ENCODE measurements at places on chromosomes 5 and 9.

DNA sequence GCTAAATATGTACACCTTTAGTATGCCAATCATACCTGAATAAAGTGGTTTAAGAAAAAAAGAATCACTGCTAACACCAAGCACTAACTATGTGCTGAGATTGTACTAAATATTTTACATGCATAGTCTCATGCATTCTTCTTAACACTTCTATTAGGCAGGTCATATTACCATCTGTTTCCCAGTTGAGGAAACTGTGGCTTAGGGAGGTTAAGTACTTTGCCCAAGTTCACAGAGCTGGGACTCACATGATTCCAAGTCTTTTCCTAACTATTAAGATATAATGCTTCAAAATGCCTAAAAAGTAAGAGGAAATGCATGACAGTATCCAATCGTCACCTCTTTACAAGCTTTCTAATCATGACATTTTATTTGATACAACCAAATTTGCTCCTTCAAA is 69.2 kb upstream of the PLPP6 start:
- no peak for DNase-seq

GRCh38 chr9:12095931-12096330 is 597.3 kb upstream of the TYRP1 start:
- DNase-seq, result no peak

DNA sequence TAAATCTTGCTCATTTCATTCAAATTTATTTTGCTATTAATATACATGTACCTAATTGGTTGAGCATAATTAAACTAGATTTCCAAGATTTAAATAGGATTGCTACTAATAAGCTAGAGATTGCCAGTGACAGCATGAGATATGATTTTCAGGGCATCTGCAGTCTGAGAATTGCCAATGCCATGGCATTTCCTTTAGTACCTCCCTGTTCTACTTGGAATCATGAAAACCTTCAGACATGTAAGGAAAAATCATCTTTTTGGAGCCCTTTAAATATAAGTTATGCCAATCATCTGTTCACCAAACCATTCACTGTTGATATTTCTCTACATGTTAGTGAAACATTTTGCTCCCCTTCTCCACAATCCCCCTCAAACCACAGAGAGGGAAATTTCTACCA is 691.4 kb downstream of the DNAH5 start:
- no peak for DNase-seq

- no peak for DNase-seq
Measured at GRCh38 chr5:61071526-61071925, 90.7 kb downstream of the SMIM15 start.

DNA sequence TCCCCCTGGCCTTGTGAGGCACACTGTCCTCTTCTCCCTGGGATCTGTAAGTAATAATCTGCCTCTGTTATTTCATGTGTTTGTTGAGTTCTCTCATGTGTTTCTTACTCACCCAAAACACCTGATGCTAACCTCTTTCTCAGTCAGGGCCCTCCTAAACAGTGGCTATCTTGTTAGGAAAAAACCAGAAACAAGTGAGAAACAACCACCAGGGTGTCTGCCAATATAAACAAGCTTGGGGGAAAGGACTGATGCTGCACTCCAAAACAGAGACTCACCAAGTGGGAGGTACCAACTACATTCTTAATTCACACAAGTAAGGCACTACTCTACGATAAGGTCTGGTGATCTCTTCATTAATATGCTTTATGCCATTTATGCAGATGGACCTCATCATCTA is 564.4 kb downstream of the SEMA5A start:
- no peak for DNase-seq

- DNase-seq, result no peak
Measured at GRCh38 chr5:10903786-10904560, 142.9 kb upstream of the DAP start.

- no peak for DNase-seq
Measured at GRCh38 chr5:76290321-76290757, 112.7 kb upstream of the IQGAP2 start.

GRCh38 chr5:149140197-149141002 is 893 bp upstream of the ABLIM3 start:
- no peak for DNase-seq

DNA sequence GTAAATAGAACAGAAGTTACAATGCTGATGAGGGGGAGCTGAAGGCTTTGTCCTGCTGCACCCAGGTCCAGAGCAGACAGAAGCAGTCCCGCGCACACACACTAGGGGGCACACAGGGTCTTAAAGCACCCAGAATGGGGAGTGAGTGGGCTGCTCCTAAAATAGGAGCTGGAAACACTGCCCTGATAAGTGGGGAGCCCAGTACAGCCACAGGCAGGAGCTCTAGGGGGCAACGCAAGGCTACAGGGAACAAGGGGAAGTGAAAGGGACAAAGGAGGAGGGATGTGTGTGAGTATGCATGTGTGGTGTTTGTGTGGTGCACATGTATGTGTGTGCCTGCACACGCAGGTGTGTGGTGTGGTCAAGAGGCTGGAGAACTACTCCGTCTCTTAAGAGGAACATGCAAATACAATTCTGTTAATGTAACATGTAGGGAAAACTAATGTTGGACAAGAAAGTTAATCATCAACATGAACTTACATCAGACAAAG is 191.5 kb downstream of the ROR2 start:
- DNase-seq, result peak; percentile 11

DNA sequence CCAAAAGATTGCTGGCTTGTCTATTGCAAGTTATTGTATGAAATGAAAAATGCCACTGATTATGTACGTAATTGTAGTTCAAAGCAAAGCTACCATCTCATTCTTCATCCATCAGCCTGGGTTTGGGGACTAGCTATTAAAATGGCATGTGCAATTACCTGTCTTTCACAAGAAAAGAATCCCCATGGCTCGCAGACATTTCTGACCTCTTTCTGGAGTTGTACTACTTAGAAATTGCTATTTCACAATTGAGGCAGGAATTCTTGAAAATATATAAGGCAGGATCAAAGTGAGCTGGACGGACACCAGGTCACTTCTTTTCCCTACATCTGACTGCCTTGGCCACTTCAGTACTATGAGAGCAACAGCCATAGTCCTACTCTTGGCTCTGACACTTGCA is at the start of gene SPINK9:
TSS of gene SPINK9 (plus strand) at position 301 of the 400 bp plus-strand sequence. CDS start at position 356, 55 bp downstream.
- DNase-seq, result no peak

- DNase-seq, result no peak
Measured at GRCh38 chr5:80655231-80655774, 520 bp upstream of the DHFR start.

GRCh38 chr5:149473441-149473840 is 77.8 kb downstream of the CSNK1A1 start:
- no peak for DNase-seq

- no peak for DNase-seq
Measured at GRCh38 chr9:77176686-77177142, 620 bp upstream of the VPS13A start.

DNA sequence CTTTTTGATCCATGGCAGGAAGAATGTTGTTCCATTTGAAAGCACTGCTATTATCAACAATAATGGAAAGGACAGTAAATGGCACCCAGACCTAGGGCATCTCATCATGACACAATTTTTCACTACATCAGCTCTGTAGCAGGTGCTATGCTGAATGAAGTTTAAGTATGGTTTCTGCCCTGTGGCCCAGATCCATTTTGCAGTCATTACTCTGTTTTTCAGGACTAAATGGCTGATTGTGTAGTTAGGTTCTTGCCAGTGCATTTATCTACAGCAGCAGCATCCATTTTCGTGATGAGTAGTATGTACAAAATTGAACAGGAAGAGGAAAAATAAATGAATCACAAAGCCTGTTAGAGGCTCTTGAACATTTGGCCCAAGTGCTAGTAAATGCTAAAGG is 270.5 kb upstream of the CD180 start:
- no peak for DNase-seq

- no peak for DNase-seq
Measured at GRCh38 chr9:120214332-120214731, 365.6 kb downstream of the CDK5RAP2 start.

GRCh38 chr5:85140471-85140870 is 755.8 kb upstream of the EDIL3 start:
- DNase-seq, result no peak

GRCh38 chr5:109644829-109645228 is 44.9 kb upstream of the MAN2A1 start:
- DNase-seq, result no peak

- DNase-seq, result no peak
Measured at GRCh38 chr5:159503236-159503635, 172.9 kb upstream of the IL12B start.

DNA sequence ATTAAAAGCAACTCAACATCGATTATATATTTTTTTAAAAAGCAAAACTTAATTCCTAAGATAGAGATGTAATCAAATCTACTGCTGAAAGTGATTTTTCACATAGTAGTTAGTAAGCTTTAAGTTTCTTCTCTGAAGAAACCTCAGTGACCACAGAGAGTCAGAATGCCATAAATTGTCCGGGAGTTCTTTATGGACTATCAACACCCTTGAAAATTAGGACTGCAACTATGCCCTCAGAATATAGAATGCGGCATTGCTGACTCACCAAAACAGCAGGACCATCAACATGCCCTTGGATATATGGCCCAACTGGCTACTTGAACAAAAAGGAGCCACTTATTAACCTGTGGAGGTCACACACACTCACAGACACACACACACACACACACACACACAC is 228.9 kb upstream of the SNX2 start:
- no peak for DNase-seq

DNA sequence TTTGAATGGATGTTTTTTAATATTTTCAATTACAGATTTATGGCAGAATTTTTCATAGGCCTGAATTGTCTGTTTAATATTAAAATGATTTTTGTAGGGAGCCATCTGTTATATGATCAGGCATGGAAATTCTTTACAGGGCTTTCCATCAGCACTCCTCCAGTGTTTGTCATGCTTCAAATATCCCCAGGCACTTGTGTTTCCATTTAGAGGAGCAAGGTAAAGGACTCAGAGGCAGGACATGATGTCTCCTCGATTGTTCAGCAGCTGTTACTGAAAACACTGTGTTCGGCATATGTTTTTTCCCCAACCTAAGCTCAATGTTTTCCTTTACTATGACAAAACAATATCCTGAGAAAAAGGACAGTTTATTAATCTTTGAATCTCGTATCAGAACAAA is 172.3 kb upstream of the RFX3 start:
- no peak for DNase-seq

DNA sequence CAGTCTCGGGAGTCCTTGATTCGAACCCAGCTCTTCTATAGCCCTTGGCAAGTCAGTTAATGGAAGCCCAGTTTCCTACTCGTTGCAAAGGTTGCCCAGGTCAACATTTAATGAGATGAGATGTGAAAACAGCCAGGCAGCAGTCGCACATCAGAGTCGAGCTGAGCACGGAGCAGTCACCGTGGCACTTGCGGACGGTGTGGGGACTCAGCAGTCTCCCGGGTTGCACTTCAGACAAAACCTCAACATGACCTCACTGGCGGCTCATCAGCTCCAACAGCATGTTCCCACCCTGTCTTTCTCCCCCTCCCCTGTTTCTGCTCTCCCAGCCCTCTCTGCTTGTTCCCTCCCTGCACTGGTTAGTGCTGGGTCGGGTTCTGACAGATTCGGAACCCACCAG is 35.8 kb downstream of the UBE2QL1 start:
- DNase-seq, result no peak

- DNase-seq, result no peak
Measured at GRCh38 chr5:54936201-54936600, 49.2 kb downstream of the ESM1 start.

- DNase-seq, result no peak
Measured at GRCh38 chr9:135489188-135489906, 9.8 kb downstream of the PPP1R26 start.

DNA sequence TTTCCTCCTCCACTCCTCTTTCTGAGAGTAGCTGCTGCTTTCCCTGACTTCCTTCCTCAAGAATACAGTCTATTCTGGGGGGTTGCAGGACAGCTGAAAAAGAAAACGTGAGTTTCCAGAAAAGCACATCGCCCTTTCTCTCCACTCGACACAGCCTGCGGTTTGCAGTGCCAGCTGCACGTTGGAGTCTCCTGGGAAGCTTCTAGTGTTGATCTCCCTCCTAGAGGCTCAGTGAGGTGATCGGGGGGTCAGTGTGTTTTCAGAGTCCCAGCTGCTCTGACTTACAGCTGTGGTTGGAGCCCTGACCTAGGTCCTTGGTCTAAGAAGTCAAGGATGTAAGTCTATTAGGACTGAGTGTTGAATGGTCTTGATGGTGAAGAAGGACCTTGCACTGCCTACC is 25.0 kb upstream of the SUSD3 start:
- DNase-seq, result no peak

DNA sequence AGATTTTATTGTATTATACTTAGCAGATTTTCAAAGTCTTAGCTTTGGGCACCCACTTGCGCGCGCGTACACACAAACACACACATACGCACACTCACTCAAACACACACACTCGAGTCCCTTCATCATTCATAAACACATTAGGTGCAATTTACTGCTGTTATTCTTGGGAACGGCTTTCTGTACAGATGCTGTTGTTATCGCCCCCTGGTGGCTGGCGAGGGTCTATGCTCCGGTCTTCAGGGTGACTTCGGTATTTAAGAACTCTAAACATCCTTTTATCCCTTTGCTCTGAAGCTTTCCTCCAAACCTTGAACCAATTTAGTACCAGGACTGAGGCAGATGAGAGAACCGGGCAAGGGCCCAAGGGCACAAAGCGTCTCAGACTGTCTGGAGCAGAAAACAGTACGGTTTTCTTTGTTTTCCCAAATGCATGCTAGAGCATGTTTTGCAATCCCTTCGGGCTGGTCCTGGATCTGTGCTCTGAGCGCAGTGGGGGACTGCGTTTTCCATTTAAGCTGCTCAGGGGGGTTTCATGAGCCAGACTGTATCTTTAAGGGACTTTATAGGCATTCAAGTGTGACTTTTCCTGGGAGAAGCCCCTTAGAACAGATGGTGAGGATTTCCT is 1.7 kb upstream of the SLIT3 start:
- peak; percentile 25 for DNase-seq

DNA sequence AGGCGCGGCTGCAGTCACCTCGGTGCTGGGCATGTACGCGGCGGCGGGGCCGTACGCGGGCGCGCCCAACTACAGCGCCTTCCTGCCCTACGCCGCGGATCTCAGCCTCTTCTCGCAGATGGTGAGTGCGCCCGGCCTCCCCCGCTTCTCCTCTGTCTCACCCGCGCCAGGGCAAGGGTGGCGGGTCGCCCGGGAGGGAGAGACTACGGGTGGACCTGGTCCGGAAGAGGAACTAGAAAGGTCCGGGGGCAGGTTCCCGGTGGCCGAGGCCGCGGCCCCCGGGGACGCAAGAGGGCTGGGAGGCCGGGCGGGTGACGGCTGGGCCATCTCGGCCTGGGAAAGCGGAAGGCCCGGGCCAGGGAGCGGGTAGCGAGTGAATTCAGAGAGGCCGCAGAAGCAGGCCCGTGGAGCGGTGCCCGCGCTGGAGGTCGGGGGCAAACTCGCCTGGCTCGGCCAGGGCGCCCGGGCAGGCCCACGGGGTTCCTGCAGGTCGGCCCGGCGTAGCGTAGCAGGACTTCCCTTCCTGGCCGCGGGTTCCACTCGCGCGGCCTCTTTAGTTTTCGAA is 711 bp downstream of the IRX1 start:
- DNase-seq, result no peak

DNA sequence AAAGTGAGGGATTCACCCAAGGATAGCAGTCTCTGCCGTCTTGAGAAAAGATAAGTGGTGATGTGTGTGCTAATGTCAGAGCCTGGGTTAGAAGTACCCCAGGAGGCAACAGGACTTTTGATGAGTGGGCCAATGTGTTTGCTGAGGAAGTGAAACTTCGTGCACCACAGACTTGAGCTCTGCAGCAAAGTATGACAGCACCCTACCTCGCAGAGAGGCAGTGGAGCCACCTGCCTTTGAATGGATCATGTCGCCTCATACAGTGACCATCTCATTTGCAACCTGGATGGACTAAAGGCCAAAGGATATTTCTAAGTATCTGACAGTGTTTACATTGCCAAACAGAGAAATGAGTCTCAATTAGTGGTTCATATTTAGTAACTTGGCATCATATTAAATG is 593.9 kb upstream of the GRAMD2B start:
- DNase-seq, result no peak
